ENCODE measurements at places on chromosomes 2 and 18.

DNA sequence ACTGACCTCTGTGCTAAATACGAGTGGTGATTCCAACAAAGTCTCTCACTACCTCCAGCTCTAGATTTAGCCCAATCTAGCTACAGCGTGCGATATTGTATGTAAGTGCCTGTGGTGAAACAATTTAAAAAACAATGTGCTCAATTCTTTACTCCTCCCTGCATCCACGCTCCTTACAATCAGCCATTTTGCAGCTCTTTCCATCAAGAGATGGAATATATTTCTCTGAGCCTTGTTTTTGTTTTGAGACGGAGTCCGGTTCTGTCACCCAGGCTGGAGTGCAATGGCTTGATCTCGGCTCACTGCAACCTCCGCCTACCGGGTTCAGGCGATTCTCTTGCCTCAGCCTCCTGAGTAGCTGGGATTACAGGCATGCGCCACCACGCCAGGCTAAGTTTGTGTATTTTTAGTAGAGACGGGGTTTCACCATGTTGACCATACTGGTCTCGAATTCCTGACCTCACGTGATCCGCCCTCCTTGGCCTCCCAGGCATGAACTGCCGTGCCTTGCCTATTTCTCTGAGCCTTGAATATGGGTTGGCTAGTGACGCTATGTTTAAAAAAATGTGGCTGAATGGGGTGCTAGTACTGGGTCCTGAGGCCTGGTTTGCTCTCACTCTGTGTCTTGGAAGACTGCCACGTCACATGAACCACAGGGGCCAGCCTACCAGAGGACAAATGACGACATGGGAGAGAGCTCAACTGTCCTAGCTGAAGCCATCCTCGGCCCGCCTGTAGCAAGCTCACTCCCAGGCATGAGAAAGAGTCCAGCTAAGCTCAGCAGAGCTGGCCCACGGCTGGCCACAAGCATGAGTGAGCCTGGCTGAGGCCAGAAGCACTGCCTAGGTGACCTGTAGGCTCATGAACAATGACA is 14.8 kb downstream of the WDFY1 start:
- no peak for DNase-seq

DNA sequence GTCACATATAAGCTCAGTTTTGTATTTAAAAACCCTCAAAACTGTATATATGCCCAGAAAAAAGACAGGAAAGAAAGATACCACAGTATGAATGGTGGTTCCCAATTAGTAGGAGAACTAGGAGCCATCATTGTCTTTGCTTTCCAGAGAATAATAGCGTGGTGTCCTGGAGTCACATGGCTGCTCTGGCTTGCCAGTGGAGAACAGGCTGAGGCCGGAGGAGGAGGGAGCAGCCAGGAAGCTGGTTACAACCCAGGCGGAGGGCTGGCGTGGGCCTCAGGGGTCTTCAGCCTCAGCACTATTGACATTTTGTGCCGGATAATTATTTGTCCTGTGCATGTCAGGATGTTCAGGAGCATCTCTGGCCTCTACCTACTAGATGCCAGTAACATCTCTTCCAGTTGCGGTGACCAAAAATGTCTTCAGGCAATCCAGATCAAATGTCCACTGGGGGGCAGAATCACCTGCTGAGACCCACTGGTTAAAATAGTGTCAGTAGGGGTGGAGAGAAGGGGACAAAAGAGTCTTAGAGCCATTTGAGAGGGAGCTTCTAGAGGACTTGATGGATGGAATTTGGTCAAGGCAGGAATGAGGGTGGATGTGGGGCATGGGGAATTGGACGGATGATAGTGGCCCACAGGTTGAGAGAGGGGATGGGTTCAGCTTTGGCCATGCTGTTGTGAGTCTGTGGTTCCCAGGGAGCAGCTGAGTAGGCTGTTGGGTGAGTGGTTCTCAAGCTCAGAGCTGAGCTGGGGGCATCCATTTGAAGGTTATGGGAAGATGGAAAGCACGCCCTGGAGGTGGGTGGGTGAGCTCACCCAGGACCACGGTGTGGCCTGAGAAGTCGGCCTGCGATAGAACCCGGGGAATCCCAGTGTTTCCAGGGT is 144.9 kb downstream of the AGAP1 start:
- DNase-seq: no peak

DNA sequence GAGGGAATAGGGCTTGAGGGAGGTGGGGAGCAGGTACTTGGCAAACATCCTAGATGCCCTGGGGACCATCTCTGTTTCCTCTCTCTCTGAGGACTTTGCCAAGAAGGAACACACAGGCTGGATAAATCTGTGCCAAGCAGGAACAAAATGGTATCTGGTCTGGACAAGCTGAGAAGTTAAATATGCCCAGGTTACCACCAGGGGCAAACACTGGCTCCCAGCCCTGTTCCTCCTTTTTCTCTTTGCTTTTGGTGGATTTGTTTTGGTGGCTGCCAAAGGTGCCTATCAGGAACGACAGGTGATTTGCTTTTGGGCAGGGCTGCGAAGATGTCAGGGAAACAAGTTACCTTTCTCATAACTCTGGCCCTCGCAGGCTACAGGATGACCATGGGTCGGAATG is 227.5 kb upstream of the SMAD2 start:
- DNase-seq: no peak

DNA sequence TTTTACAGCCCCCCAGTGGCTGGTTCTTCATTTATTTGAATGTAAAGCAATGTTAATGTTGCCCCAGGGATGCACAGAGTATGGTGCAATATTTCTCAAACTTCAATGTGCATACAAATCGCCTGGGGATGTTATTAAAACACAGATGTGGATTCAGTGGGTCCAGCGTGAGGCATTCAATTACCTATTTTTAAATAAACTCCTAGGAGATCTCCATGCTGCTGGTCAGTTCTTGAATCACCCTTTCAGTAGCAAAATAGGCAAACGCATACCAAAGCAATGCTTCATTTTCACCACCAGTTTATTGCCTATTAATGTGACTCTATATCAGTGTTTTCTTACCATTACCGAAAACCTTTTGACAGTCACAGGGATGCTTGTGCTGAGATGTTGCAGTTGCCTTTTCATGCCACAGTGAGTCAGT is 530.7 kb downstream of the CBLN2 start:
- no peak for DNase-seq

- DNase-seq: no peak
These were observed 74.7 kb downstream of the DPP4 start for GRCh38 chr2:161999321-161999720.

GRCh38 chr2:235670974-235671787 is 177.3 kb downstream of the AGAP1 start:
- no peak for DNase-seq

- DNase-seq: no peak
These were observed 460.4 kb downstream of the EPHA4 start for GRCh38 chr2:221111739-221112138.

- DNase-seq: no peak
These were observed 455.4 kb downstream of the NUP35 start for GRCh38 chr2:183579686-183580085.

- DNase-seq: no peak
These were observed 3.1 kb downstream of the CXCR2 start for GRCh38 chr2:218128781-218129457.

- no peak for DNase-seq
These were observed 11.3 kb upstream of the SUMO1 start for GRCh38 chr2:202249521-202250253.

GRCh38 chr2:130916438-130916705 is 79.7 kb downstream of the ARHGEF4 start:
- no peak for DNase-seq

DNA sequence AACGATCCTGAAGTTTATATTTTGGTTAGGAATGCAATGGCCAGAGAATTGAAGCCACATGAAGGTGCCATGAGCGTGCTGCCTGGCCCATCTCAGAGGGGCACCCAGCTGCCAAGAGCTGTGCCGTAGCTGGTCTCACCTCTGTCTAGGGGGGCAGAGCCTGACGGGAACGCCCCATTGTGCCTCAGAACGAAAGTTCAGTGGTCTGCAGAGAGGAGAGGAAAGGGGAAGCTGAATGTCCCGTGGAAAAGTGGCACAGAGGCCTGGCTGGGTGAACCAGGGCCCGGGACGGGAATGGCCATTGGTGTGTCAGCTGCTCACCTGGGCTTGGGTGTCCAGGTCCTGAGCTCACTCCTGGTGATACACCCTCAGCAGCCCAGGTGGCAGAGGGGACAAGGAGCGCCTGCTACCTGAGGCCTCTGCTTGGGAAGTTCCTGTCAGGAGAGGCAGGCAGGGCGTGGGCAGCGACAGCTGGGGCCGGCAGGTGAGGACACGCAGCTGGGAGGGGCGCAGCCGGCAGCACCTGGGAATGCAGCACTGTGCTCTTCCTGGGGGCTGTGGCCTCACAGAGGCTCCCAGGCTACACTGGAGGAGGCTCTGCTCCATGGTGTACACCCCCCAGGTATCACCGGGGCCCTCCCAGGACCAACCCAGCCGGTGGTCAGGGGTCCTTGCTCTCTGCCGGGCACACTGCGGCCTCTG is 67.3 kb downstream of the PARD6G start:
- no peak for DNase-seq
